Glomerular endothelial cell (primary cell): ENCODE measurements at places on chromosomes 4 and X.
A peak's percentile ranks its signal among the peaks of the same experiment; 100 is the strongest.

GRCh38 chr4:26032142-26032541 is 118.1 kb downstream of the SMIM20 start:
- no peak for DNase-seq

DNA sequence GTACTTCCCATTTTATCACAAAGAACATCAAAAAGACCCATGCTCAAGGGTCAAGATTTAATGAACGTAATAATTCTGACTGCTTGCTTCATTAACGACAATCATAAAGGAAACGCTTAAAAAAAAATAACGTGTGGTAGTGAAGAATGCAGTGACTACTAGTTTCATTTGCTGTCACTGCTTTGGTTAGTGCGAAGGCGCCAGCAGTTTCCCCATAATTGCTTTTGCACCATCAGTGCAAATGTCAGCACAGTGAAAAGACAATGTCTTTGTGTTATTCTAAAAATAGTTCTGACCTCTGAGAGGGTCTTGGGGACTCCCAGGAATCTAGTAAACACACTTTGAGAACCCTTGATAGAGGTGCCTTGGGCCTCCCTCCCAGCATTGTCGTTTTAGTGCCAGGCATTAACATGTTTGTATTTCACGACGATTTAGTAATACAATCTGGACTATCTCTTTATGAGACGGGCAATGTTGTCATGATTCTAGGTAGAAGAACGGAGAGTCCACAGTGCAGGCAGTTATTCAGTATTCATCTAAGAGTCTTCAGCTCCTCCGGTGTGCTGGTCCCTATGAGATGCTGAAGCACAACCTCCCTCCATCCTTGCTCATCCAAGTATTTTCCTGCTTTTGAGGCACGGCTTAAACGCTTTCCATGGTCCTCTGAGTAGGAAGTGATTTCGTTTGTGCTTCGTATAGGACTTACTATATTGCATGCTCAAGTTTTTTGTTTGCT is 71.0 kb downstream of the AFF1 start:
- no peak for DNase-seq

- peak; percentile 99 for DNase-seq
Observed at GRCh38 chr4:124631760-124632159, 80.8 kb downstream of the ANKRD50 start.

GRCh38 chr4:73821325-73821724 is 15.2 kb upstream of the CXCL6 start:
- no peak for DNase-seq

DNA sequence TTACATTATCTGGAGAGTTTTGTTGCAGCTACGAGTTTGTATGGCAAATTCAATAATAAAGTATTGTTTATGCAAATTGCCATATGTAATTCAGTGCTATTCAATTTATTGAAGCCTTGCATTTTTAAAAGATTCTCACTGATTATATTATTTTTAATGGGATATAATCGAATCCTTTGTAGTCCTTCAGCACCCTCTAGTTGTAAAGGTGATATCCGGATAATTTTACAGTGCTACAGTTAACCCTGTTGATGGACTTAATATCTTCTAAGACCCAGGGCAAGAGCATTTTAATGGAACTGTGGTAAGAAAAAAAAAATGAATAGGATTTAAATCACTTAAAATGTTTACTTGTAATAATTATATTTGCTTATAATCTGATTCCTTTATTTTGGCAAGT is 48.5 kb upstream of the GRIA2 start:
- no peak for DNase-seq

DNA sequence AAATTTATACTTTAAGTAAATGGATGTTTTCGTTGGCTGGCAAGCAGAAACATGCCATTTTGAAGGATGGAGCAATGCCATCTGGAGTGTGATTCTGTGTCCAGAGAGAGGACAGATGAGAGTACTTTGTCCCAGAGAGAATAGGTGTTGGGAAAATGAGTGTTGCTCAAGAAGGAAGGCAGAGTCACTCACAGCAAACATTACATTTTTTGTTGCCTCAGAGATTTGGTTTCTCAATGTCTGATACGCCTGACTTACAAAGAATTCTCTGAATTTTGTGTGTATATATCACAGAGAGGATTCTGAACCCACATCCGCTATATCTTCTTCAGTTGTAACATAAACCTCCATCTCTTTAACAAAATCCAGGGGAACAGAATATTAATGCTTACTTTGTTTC is 102.8 kb upstream of the PCDH18 start:
- DNase-seq: no peak

GRCh38 chr4:34861666-34862065 is 1382.6 kb downstream of the ARAP2 start:
- DNase-seq: no peak
